Hematopoietic multipotent progenitor cell treated with erythropoietin and hydrocortisone succinate and interleukin-3 and kit ligand, for 6 days (in vitro differentiated cells): ENCODE measurements at places on chromosomes 2 and 18.

- DNase-seq = peak; percentile 34
These were observed 129.1 kb downstream of the DDX1 start for GRCh38 chr2:15720561-15721307.

GRCh38 chr2:242011167-242011513 is 141.6 kb downstream of the RTP5 start:
- peak; percentile 24 for DNase-seq

GRCh38 chr2:47211497-47212011 is 56.4 kb upstream of the STPG4 start:
- DNase-seq = no peak

DNA sequence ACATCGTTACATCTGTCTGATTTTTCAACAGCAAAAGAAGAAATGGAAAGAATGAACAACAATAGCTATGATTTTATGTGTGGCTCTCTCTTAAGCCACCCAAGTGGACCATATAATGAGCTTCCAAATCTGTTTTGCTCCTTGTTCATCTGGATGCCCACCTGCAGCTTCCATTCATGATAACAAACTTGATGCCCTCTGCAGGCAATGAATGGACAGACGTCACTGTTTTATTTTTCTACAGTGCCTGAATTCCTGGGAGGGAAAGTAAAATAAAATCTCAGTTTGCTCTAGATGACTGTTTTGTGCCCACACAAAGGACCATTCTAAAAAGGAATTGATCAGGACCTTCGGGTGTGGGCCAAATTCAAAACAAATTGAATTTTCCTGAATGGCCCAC is 5.0 kb downstream of the MREG start:
- peak; percentile 30 for DNase-seq

DNA sequence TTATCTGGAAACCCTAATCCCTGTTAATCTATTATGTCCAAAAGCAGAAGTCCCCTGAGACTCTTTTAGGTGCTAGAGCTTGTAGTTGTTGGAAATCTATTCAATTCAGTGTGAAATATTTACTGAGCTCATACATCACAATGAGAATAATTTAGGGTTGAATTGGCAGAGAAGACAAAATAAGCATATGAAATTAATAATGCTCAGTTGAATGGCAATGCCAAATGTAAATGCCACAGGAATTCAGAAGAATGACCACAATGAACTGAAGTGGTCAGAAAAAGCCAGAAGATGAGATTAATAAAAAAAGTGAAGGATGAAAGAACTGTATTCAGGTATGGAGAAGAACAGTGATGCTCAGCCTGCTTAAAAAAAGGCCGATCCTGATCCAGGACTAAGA is 8.0 kb upstream of the STAT4 start:
- no peak for DNase-seq

- peak; percentile 85 for DNase-seq
These were observed 31.9 kb upstream of the ITGA6 start for GRCh38 chr2:172395503-172395902.

GRCh38 chr2:128491692-128492244 is 173.1 kb upstream of the HS6ST1 start:
- DNase-seq = no peak

GRCh38 chr2:95207111-95207961 is at the start of gene ZNF892:
ZNF892 (plus strand) TSS chr2:95207521; CDS start chr2:95207816, 295 bp downstream.
- DNase-seq = peak; percentile 93

DNA sequence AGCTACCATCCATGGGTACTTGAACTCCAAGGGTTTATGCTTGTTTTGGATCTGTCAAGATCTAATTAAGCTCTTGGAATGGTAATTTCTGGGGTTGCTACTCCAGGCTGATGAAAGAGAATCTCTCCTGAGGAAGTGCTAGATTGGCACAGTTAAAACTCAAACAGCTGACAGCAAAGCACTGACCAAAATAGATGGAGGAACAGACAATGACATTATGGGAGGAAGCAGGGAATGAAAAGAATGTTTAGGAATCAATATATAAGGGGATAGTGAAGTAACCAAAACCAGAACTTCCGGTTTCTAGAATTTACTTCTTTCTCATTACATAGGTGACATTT is 6.3 kb downstream of the THUMPD2 start:
- no peak for DNase-seq

DNA sequence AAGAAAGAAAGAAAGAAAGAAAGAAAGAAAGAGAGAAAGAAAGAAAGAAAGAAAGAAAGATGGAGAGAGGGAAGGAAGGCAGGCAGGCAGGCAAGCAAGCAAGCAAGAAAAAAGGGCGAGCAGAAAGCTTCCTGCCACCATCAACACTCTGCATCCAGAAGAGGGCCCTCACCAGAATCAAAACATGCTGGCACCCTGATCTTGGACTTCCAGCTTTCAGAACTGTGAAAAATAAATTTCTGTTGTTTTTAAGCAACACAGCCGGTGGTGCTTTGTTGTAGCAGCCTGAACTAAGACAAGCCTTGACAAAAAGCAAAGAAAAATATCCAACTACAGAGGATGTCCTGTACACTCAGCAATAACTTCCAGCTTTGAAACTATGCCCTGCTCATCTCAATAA is 401.7 kb downstream of the LRATD1 start:
- DNase-seq = no peak

DNA sequence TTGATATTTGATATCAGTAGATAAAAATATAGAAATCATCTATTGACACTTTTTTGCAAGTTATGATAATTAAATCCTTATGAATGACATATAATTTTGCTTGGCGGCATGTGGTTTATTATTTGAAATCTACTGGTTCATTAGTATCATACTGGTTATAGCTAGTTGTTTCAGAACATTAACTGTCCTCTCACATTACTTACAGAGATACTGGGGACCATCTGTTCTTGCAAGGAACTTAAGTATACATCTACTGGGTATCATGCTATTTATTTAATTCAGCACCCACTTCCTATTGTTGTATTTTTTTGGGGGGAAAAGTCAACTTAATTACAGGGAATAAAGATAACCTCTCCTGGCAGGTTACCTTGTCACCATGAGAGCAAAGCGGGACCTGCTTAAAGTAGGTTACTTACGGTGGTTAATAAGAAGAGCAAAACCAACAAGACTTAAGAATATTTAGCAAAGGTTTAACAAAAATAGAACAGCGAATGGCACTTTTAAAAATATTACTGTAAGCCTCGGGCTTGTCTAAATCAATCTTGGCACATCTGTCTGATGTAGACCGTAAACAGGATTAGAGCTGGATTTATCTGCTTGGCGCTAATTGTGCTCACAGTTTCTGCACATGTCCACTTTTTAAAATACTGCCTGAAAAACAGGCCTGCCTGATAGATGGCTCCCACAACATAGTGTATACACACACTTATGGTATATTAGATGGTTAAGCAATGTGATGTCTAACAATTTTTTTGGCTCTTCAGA is 41.8 kb downstream of the CERKL start:
- DNase-seq = no peak

GRCh38 chr18:54130631-54131030 is 93.8 kb downstream of the MBD2 start:
- DNase-seq = no peak
